GM10248 (cell line): ENCODE measurements at places on chromosomes 12 and 14.
A peak's percentile ranks its signal among the peaks of the same experiment; 100 is the strongest.

GRCh38 chr12:94793191-94793595, 142.8 kb upstream of the TMCC3 start:
- DNase-seq: no peak

GRCh38 chr12:7923241-7924236, 12.4 kb downstream of the SLC2A3 start:
- no peak for DNase-seq

- no peak for DNase-seq
These were observed 105.3 kb downstream of the PDZRN4 start for GRCh38 chr12:41293461-41293860.

DNA sequence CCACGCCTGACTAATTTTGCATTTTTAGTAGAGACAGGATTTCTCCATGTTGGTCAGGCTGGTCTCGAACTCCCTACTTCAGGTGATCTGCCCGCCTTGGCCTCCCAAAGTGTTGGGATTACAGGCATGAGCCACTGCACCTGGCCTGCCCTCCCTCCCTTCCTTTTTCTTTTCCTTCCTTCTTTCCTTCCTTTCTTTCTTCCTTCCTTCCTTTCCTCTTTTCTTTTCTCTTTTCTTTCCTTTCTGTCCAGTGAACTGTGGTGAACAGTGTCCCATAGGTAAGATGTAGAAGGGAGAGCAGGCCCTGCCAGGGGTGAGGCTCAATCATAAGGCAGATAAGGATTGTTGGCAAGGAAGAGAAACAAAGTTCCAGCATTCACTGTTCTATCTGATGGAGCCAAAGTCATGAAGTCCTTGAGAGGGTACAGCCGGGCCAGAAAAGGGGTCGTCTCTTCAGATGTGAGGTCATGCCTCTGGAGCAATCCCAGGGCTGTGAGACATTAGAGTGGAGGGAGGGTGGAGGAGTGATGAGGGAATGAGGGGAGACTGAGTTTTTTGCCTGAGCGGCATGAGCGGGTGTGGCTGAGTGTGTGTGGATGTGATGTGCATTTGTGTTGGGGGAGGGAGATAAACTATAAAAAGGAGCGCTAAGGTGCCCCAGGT, 4.2 kb upstream of the MLF2 start:
- DNase-seq: no peak

DNA sequence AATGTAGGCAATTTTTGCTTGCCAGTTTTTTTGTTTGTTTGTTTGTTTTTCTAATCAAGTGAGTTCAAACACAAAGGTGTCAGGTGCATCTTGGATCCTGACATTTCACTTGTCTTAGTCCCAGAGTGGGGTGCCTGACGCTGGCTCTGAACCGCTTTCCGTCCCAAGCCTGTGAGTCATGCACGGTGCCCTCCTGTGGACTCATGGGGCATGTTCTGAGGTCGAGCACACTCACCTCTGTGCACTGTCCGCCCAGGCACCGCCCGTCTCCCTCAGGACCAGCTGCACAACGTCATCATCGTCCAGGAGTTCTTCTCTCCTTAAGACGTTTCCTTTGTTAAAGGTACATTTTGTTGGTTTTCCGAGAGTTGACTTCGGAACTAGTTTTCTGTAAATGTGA, 98.2 kb downstream of the GLT1D1 start:
- no peak for DNase-seq

- DNase-seq: no peak
These were observed 493.8 kb downstream of the NPAS3 start for GRCh38 chr14:33432407-33433023.

GRCh38 chr12:31324116-31324844, 1.7 kb downstream of the SINHCAF start:
- DNase-seq: peak; percentile 67

- DNase-seq: no peak
These were observed 114.1 kb downstream of the PAPOLA start for GRCh38 chr14:96616161-96616721.

DNA sequence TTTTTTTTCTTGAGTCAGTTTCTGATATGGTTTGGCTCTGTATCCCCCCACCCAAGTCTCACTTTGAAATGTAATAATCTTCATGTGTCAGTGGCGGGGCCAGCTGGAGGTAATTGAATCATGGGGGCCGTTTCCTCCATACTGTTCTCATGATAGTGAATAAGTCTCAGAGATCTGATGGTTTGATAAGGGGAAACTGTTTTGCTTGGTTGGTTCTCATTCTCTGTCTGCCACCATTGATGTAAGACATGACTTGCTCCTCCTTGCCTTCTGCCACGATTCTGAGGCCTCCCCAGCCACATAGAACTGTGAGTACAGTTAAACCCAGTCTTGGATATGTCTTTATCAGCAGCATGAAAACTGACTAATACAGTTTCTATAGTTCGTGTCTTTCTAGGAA, 42.9 kb downstream of the WNK1 start:
- no peak for DNase-seq
